ENCODE measurements at places on chromosomes 12 and 14. TPM values are rescaled to one million over a fixed set of nuclear protein-coding genes. Genes with fewer than 3 reads are reported as not detected.
A peak's percentile ranks its signal among the peaks of the same experiment; 100 is the strongest.

PRR4 gene
- 3.8 TPM for total RNA-seq

- no peak for DNase-seq
- H3K27ac ChIP-seq: peak overlapping the region; percentile 39
- no peaks in the 10 kb centered on the region for H3K36me3 ChIP-seq
- peaks cover 14% of the 10 kb centered on the region for H3K4me1 ChIP-seq
- peaks cover 24% of the 10 kb centered on the region for H3K27me3 ChIP-seq
Observed at GRCh38 chr12:67067453-67068203, 201.5 kb upstream of the CAND1 start.

RERGL gene
- 1.1 TPM for total RNA-seq

DNA sequence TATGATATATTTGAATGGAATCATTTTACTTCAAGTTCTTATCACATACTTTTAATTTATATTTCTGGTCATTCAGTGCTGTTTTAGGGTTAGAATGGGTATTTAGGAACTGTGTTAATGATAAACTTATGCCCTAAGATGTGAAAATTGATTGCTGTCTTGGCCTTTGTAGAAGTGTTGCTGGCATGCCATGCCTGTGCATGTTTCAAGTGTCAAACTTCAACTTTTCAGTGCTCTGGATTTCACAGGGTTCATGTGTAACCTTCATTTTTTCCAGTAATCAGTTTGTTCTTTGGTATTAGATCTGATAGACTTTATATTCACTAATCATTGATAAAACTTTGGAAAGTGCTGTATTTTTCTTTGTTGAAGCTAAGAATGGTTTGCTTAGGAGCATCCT lies 36.6 kb downstream of the YLPM1 start:
- H3K36me3 ChIP-seq: peaks cover 38% of the 10 kb centered on the region
- no peaks in the 10 kb centered on the region for H3K27me3 ChIP-seq
- H3K4me1 ChIP-seq: no peaks in the 10 kb centered on the region
- H3K27ac ChIP-seq: no peak overlapping the region

DNA sequence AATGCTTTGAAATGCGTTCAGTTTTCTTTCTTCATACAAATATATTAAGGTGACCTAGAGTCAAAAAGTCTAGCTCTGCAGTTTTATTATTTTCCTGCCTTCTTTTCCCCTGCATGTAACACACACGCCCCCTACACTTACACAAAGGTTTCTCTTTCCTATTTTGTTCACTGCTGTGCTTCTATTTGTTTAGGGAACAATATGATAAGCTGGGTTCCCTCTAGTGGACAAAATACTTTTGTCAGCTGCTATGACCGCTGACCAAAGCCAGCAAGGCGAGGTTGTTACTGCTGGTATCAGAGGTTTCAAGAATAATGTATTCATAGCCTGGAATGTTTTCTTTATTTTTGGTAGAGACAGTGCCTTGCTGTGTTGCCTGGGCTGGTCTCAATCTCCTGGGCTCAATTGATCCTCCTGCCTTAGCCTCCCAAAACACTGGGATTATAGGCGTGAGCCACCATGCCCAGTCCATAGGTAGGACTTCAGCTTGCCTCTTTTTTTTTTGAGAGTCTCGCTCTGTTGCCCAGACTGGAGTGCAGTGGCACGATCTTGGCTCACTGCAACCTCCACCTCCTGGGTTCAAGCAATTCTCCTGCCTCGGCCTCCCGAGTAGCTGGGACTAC lies 33.4 kb downstream of the FNTB start:
- no peak overlapping the region for H3K4me3 ChIP-seq
- DNase-seq: no peak
- peaks cover 5% of the 10 kb centered on the region for H3K4me1 ChIP-seq
- H3K36me3 ChIP-seq: peaks cover 9% of the 10 kb centered on the region
- peak overlapping the region; percentile 33 for H3K27ac ChIP-seq
- no peaks in the 10 kb centered on the region for H3K27me3 ChIP-seq

KRT78 gene
- 29.1 TPM for total RNA-seq

DNA sequence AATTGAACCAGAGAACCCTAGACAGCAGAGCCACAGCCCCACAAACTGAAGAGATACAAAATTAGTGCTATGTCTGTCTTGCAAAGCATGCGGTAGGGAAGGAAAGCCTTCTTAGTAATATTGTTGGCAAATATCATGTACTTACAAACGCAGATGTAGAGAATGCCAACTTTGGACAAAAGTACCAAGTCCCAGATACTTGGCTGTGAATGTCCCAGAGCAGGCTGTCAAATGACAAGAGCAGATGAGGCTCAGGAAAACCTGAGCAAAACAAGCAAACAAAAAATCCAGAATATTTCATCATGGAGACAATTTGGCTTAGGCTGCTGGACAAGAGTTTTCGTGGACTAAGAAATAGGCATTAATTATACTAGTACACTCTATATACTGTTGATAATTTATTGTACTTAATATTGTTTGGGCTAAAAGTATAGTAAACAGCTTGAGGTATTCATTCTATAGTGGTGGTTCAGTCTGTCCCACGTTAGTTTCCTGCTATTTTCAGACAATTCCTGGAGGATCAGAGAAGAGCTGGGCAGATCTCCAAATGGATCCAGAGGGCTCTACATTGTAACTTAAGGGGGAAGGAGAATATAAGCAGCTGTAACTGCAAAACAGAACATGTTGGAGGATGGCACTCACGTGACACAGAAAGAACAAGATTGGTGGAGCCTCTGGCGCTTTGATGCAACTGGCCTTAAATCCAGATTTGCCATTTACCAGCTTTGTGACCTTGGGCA lies 329.8 kb downstream of the ATP23 start:
- H3K27me3 ChIP-seq: peaks cover 9% of the 10 kb centered on the region
- no peak overlapping the region for H3K27ac ChIP-seq
- H3K4me3 ChIP-seq: no peak overlapping the region
- no peaks in the 10 kb centered on the region for H3K36me3 ChIP-seq

PWP1 gene
- total RNA-seq: 33.5 TPM

GRCh38 chr12:50351120-50352043 lies 45.0 kb downstream of the FAM186A start:
- no peak for DNase-seq
- no peaks in the 10 kb centered on the region for H3K36me3 ChIP-seq
- H3K4me3 ChIP-seq: no peak overlapping the region
- no peaks in the 10 kb centered on the region for H3K27me3 ChIP-seq
- no peaks in the 10 kb centered on the region for H3K4me1 ChIP-seq
- H3K27ac ChIP-seq: no peak overlapping the region

DNA sequence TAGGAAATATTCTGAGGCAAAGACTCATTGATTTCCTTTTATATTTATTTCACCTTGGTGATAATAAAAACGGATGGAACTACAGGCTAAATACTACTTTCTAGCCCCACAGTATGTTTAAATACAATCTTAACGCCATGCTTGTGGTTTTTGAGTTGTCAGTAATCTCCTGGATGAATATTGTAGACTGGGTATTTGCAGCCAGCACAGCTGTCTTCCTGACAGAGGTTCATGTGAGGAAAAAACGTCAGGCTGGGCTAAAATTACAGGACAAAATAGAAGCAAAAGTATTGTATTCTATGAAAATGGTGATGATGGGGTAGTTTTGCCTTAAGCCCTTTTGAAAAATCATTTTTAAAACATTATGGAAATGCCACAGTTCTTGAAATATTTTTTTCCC lies 140.9 kb downstream of the CCDC91 start:
- DNase-seq: no peak
- H3K27ac ChIP-seq: no peak overlapping the region
- peaks cover 23% of the 10 kb centered on the region for H3K36me3 ChIP-seq
- no peaks in the 10 kb centered on the region for H3K27me3 ChIP-seq
- no peaks in the 10 kb centered on the region for H3K4me1 ChIP-seq

DNA sequence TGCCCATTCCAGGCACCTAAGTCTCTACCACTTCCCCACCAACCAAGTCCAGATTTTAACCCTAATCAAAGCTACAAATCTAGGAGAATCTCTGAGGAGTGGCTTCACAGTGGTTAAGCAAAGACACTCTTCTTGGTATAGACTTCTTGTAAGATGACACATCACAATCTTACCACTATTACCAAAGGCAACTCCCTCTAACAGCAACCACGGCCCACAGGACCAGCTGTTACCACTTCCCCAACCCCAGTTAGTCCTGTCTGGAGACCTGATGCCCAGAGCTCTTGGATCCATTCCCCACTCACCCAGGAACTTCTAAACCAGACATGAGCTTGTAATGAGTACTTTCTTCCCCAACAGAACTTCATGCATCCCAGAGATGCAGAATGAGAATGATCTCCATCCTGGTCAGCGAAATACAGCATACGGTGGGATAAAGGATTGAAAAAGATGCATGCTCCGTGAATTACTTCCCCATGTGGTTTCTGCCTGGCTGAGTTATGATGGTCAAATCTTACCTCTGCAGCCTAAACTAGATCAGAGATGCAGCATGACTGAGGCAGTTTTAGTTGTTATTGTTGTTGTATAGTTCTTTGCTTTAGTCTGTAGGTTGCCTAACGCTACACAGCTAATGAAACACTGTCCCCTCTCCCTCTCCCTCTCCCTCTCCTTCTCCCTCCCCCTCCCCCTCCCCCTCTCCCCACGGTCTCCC lies 87.7 kb upstream of the FOXN3 start:
- no peak overlapping the region for H3K27ac ChIP-seq
- H3K27me3 ChIP-seq: no peaks in the 10 kb centered on the region
- H3K4me3 ChIP-seq: no peak overlapping the region
- DNase-seq: peak; percentile 29

DNA sequence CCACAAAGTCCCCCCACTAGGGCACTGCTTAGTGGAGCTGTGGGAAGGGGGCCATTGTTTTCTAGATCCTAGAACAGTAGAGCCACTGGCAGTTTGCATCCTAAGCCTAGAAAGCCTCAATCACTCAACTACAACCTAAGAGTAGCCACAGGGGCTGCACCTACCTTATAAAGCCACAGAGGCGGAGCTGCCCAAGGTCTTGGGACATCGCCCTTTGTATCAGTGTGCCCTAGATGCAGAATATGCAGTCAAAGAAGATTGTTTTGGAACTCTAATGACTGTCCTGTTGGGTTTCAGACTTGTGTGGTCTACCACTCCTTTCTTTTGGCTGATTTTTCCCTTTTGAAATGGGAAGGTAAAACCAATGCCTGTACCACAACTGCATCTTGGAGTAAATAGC lies 59.5 kb downstream of the ATP2B1 start:
- no peaks in the 10 kb centered on the region for H3K27me3 ChIP-seq
- H3K4me1 ChIP-seq: peaks cover 29% of the 10 kb centered on the region
- H3K36me3 ChIP-seq: peaks cover 56% of the 10 kb centered on the region

GRCh38 chr14:23068789-23069412 lies 11.6 kb upstream of the CDH24 start:
- no peak for DNase-seq
- peak overlapping the region; percentile 87 for H3K4me3 ChIP-seq
- peaks cover 29% of the 10 kb centered on the region for H3K36me3 ChIP-seq
- peak overlapping the region; percentile 89 for H3K27ac ChIP-seq
- H3K4me1 ChIP-seq: peaks cover 41% of the 10 kb centered on the region

PITPNM2 gene
- 8.6 TPM for total RNA-seq

GRCh38 chr12:132986885-132987225 lies 688 bp downstream of the ZNF26 start:
- H3K36me3 ChIP-seq: peaks cover 37% of the 10 kb centered on the region
- H3K27me3 ChIP-seq: no peaks in the 10 kb centered on the region
- H3K4me1 ChIP-seq: peaks cover 17% of the 10 kb centered on the region
- DNase-seq: no peak

GRCh38 chr12:13095266-13095995 lies 8.0 kb downstream of the GSG1 start:
- no peak overlapping the region for H3K4me3 ChIP-seq
- no peak for DNase-seq
- peaks cover 29% of the 10 kb centered on the region for H3K4me1 ChIP-seq
- peak overlapping the region; percentile 34 for H3K27ac ChIP-seq
- H3K27me3 ChIP-seq: peaks cover 7% of the 10 kb centered on the region
- H3K36me3 ChIP-seq: peaks cover 3% of the 10 kb centered on the region

DNA sequence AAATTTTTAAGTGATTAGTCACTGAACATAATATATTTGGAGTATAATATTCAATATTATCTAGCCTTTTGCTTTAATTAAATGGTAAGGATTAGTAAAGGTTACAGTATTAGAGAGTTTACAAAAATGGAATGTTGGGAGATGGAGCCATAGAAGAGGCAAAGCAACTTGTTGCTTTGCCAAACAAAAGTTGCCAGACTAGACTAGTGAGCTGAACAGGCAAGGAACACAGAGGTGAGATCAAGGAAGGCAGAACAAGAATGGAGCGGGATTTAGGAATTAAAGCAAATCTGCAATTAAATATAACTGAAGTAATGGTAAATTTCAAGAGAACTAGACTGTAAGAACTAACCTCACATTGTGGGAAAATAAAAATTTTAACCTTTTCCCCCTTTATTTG lies 5.1 kb downstream of the ARF6 start:
- H3K27me3 ChIP-seq: no peaks in the 10 kb centered on the region
- peak overlapping the region; percentile 75 for H3K4me3 ChIP-seq
- H3K27ac ChIP-seq: peak overlapping the region; percentile 64

RASSF9 gene
- 2.0 TPM for total RNA-seq

- peaks cover 27% of the 10 kb centered on the region for H3K27me3 ChIP-seq
- no peaks in the 10 kb centered on the region for H3K4me1 ChIP-seq
- H3K27ac ChIP-seq: no peak overlapping the region
- no peaks in the 10 kb centered on the region for H3K36me3 ChIP-seq
Observed at GRCh38 chr14:67719866-67720265, 18.2 kb downstream of the RDH12 start.

IQSEC3 gene
- total RNA-seq: 4.2 TPM

DNA sequence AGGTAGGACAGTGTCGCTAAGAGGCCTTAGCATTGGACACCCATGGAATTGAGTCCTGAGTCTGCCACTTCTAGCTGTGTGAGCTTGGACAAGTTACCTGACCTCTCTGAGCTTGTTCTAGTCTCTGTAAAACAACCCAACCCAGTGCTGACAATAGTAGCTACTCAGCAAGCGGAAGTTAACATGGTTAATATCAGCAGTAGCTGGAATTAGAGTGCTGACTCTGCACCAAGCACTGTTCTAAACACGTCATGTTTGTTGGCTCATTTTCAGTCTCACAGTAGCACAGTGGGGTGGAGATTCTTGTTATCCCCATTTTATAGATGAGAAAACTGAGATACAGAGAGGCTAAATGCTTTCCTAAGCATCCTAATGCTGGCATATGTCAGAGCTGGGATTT lies 47.5 kb upstream of the RIN3 start:
- peaks cover 7% of the 10 kb centered on the region for H3K4me1 ChIP-seq
- peaks cover 3% of the 10 kb centered on the region for H3K27me3 ChIP-seq
- no peak overlapping the region for H3K4me3 ChIP-seq
- H3K36me3 ChIP-seq: peaks cover 4% of the 10 kb centered on the region

GRCh38 chr12:121455766-121456420 lies 56.0 kb downstream of the RNF34 start:
- H3K27ac ChIP-seq: peak overlapping the region; percentile 51
- H3K27me3 ChIP-seq: no peaks in the 10 kb centered on the region
- no peak for DNase-seq
- peaks cover 21% of the 10 kb centered on the region for H3K36me3 ChIP-seq
- H3K4me1 ChIP-seq: peaks cover 21% of the 10 kb centered on the region
- H3K4me3 ChIP-seq: no peak overlapping the region

Measured in type B pancreatic cell (in vitro differentiated cells).